NCI-H2107 (cell line): ENCODE measurements at places on chromosomes 5 and 9.

DNA sequence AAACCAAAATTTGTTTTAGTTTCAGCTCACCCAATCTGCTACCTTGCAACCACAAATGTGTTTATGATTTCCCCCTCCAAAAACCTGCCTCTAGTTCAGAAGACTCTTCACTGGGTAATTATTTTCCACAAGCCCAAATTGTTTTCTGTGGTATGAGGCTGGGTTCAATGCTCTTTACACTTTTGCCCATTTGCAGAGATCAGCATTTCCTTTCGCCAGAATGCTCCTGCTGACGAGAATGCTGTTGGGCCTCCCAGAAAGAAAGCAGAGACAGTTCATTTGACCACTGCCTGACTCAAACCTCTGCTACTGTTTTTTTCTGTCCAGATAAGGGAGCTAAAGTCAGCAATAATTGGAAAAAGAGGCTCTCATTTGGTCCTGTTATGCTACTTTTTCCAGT is 427.3 kb downstream of the PDE4D start:
- no peak for DNase-seq

- no peak for DNase-seq
Measured at GRCh38 chr9:134396258-134396742, 70.0 kb downstream of the RXRA start.

GRCh38 chr9:14308853-14309145 is 5.1 kb downstream of the NFIB start:
- DNase-seq = no peak

GRCh38 chr9:129739432-129739831 is 13.4 kb downstream of the PTGES start:
- no peak for DNase-seq

DNA sequence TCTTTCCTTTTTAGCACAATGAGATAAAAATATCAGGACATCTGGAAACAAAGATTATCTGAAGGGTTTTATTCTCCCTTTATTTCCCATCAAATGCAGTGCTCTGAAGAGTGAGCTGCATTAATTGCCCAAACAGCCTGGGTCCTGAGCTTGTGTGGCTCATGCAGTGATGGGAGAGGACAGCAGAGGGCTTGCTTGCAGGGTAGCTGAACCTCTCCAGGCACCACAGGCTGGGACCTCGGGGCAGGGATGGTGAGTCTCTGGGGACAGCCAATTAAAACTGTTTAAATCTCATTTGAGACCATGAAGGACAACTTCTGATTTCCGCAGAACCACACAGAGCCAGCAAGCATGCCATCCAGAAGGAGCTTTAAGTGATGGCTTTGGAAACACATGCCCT is 71.2 kb downstream of the PLAC8L1 start:
- DNase-seq = no peak

GRCh38 chr9:8539681-8540197 is 740.2 kb upstream of the DMAC1 start:
- no peak for DNase-seq

- no peak for DNase-seq
Measured at GRCh38 chr5:151298063-151298855, 5.3 kb downstream of the SLC36A3 start.

DNA sequence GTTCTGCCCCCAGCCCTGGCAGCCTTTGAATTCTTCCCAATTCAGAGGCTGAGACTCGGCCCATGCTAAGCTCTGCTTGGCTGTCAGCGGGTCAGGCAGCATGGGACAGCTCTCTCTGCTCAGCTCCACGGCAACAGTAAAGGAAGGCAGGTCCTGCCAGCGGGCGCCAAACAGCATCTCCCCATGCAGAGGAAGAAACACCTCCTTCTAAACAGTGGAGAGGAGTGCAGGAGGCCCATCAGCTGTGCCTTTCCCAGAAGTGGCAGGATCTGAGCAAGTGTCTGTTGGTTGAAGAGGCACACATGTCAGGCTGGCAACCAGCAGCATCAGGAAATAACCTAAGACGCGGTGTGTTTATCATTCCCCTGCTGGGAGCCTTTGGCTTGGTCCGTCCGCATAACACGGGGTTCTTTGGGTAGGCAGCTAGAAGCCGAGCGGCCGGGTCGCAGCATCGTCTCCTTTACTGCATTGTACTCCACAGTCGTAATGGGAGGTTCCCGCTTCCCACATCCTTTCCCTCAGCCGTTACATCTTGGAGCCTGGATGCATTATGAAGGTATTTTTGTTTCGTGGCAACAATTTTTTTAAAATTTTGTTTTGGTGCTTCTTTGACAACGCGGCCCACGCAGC is 42.7 kb upstream of the NCS1 start:
- no peak for DNase-seq

- DNase-seq = no peak
Measured at GRCh38 chr5:107021575-107021974, 649.2 kb downstream of the EFNA5 start.

DNA sequence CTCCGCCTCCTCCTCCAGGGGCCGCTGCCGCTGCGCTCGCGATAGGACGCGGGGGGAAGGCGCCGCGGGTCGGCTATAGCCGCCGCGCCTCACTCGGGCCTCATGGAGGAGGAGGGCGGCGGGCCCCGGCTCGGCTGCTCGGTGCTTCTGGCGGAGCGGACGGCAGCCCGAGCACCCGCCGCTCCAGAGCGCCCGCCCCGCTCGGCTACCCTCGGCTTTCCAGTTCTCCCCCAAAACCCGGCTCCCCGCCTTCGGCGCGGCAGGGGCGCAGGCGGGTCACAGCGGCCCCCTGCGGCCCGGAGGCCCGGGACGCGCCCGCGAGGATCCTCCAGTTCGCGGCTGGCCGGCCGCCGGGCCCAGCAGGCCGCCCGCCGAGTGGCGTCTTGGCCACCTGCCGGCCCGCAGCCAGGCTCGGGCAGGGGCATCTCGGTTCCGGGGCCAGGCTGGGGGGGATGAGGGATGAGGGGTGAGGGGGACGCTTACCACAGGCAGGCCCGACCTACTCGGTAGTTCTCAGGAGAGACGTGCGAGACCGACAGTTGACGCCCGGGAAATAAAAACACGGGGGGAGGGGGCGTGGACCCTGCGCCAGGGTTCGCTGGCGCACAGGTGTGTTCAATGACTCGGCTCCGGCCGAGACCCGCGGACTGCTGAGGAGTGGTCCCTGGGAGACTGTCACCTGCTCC is at the start of gene PAIP1:
TSS of gene PAIP1 (minus strand) at position 221 of the 686 bp plus-strand sequence. CDS start 231 bp downstream, outside the sequence.
- DNase-seq = peak; percentile 80

DNA sequence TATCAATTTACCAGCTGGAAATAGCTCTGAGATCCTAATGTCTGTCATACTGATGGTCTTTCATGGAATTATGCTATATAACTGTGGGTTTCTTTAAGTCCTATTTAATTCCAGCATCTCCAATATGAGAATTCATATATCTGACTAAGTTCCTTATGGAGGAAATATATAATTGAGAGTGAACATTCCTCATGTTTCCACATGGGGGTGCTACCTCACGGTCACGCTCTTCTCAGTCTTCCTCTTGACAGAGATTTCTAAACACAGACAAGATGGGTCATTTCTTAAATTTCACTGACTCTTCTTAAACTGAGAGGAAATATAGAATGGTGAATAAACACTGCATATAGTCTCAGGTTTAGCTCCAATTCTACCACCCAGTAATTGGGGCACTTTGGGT is 212.1 kb downstream of the SLF1 start:
- no peak for DNase-seq

DNA sequence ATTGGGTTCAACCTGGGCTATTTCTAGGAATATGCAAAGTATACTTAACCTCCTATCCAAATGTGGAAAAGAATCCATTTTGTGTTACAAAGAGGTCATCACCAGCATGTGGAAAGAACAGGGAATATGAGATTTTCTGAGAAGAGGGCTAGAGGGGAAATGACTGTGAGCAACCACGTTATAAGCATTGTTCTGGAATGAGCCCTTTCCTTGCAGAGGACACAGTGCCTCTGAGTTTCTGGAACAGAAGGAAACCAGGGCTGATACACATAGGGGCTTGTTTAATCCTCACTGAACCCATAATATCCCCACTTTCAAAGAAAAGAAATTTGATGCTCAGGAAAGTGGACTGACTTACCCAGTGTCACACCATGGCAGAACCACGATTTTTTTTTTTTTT is 53.0 kb downstream of the SFXN1 start:
- DNase-seq = no peak

GRCh38 chr5:34667705-34668104 is 11.6 kb downstream of the RAI14 start:
- no peak for DNase-seq
